A549 treated with CORT108297 at 1 μM for 4 hours (cell line): ENCODE measurements at places on chromosomes 11 and 22. TPM values are rescaled to one million over a fixed set of nuclear protein-coding genes. Genes with fewer than 3 reads are reported as not detected.

Gene ZNF143
- 9.8 to 16.0 TPM (median 11.5 TPM) in 5 replicates for total RNA-seq

Gene GAL
- 10.1 to 25.6 TPM (median 18.0 TPM) in 5 replicates for total RNA-seq

Gene CHRDL2
- 3.0 to 5.2 TPM (median 4.0 TPM) in 5 replicates for total RNA-seq

Gene BTG4
- 0.08 to 0.18 TPM (median 0.12 TPM) in 3 of 5 replicates, not detected in the others for total RNA-seq

Gene OR51B5
- not detected in 5 replicates for total RNA-seq

Gene NPAS4
- total RNA-seq, result not detected in 5 replicates

Gene OR52I2
- not detected in 5 replicates for total RNA-seq

Gene ABCC8
- 1.5 to 2.3 TPM (median 1.8 TPM) in 5 replicates for total RNA-seq

Gene GGT5
- 1.8 to 3.1 TPM (median 2.5 TPM) in 5 replicates for total RNA-seq

Gene CDCA5
- total RNA-seq, result 56.7 to 72.8 TPM (median 69.2 TPM) in 5 replicates

Gene MS4A2
- not detected in 5 replicates for total RNA-seq

Gene CCDC81
- total RNA-seq, result 0.18 to 0.38 TPM (median 0.23 TPM) in 5 replicates

Gene GNB1L
- 14.8 to 20.8 TPM (median 18.0 TPM) in 5 replicates for total RNA-seq

Gene RFPL2
- 0.07 to 0.21 TPM (median 0.11 TPM) in 5 replicates for total RNA-seq

Gene LRRC74B
- total RNA-seq, result not detected in 5 replicates

Gene NXPE1
- not detected in 5 replicates for total RNA-seq

Gene WBP2NL
- 0.05 to 0.21 TPM (median 0.06 TPM) in 3 of 5 replicates, not detected in the others for total RNA-seq

Gene ZNRD2
- total RNA-seq, result 73.5 to 87.2 TPM (median 82.1 TPM) in 5 replicates

Gene SLC3A2
- total RNA-seq, result 904 to 1,141 TPM (median 1,030 TPM) in 5 replicates

Gene NOX4
- total RNA-seq, result not detected in 5 replicates

Gene SCGB1D1
- total RNA-seq, result not detected in 5 replicates

Gene SLC17A6
- not detected in 5 replicates for total RNA-seq

Gene OR56A1
- not detected in 5 replicates for total RNA-seq

Gene IGLL1
- not detected in 5 replicates for total RNA-seq

Gene DDIAS
- total RNA-seq, result 16.1 to 19.4 TPM (median 18.4 TPM) in 5 replicates

Gene TMPRSS6
- 0.02 TPM in 1 of 5 replicates, not detected in the others for total RNA-seq

Gene CENPM
- total RNA-seq, result 26.5 to 45.1 TPM (median 39.3 TPM) in 5 replicates

Gene MED19
- 29.7 to 35.5 TPM (median 32.1 TPM) in 5 replicates for total RNA-seq

Gene C11orf91
- 0.35 to 1.8 TPM (median 1.4 TPM) in 5 replicates for total RNA-seq

Gene UQCR10
- total RNA-seq, result 113 to 130 TPM (median 121 TPM) in 5 replicates

Gene TEX54
- not detected in 5 replicates for total RNA-seq

Gene ADORA2A
- 0.59 to 1.0 TPM (median 0.89 TPM) in 5 replicates for total RNA-seq

Gene JOSD1
- total RNA-seq, result 25.9 to 30.6 TPM (median 28.1 TPM) in 5 replicates

Gene CRYBB3
- total RNA-seq, result 0.22 TPM in 1 of 5 replicates, not detected in the others

Gene CALCA
- 0.14 TPM in 1 of 5 replicates, not detected in the others for total RNA-seq

Gene PHF21B
- total RNA-seq, result 0.68 to 1.2 TPM (median 1.1 TPM) in 5 replicates

Gene HTR3A
- not detected in 5 replicates for total RNA-seq

Gene NRIP3
- 0.81 to 1.2 TPM (median 0.97 TPM) in 5 replicates for total RNA-seq

Gene BUD13
- total RNA-seq, result 10.3 to 12.5 TPM (median 11.2 TPM) in 5 replicates

Gene CCDC73
- total RNA-seq, result 0.03 TPM in 1 of 5 replicates, not detected in the others

Gene CRYBB2
- total RNA-seq, result not detected in 5 replicates

Gene GSTT2
- total RNA-seq, result 0.11 to 0.20 TPM in 2 of 5 replicates, not detected in the others
